ENCODE measurements at places on chromosomes 11 and 22.

GRCh38 chr22:44459551-44459950, 38.5 kb downstream of the RTL6 start:
- no peak for DNase-seq

- DNase-seq, result no peak
These were observed 181.5 kb upstream of the ZBED5 start for GRCh38 chr11:11039208-11039965.

DNA sequence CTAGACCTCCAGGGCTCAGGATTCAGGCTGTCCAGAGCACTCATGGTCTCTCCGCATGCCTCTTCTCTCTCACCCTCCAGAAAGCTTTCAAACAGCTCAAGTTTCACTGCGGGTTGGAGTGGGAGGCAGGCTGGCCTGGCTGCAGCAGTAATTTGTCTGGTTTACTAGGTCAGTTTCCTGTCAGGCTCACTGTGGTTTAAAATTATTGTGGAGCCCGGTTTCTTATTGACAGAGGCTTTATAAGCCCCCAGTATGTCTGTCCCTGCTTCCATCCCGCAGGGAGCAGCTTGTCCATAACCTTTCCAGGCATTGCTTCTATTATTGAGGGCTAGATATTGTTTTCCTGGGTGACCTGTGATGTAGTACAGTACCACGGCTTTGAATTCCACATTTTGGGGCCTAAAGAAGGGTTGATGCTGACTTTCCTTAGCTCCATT, 235.3 kb upstream of the SORL1-AS1 start:
- DNase-seq, result no peak

GRCh38 chr11:96708219-96708878, 318.5 kb downstream of the JRKL start:
- no peak for DNase-seq

DNA sequence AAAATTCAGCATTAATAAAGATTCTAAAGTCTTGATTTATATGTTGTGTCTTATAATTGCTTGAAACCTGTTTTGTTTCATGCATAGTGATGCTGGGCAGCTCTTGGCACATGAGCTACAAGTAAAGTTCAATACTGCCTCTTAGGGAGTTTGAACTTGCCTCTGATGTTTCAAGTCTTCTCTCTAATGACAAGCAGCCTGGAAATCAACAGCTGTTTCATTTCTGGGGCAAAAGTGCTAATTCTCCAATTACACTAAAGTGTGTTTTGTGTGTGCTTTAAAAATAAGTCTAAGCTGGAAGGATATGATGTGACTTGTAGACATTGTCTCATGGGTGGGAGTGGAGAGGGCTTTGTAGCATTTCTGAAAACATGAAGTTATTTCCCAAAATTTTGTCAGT, 23.7 kb upstream of the SESN3 start:
- DNase-seq, result no peak

- DNase-seq, result no peak
These were observed 626.1 kb downstream of the NELL1 start for GRCh38 chr11:21295508-21295907.

- no peak for DNase-seq
These were observed 1480.0 kb downstream of the TBC1D22A start for GRCh38 chr22:48242461-48242864.

GRCh38 chr22:38566726-38567504, 3.1 kb downstream of the DMC1 start:
- no peak for DNase-seq

DNA sequence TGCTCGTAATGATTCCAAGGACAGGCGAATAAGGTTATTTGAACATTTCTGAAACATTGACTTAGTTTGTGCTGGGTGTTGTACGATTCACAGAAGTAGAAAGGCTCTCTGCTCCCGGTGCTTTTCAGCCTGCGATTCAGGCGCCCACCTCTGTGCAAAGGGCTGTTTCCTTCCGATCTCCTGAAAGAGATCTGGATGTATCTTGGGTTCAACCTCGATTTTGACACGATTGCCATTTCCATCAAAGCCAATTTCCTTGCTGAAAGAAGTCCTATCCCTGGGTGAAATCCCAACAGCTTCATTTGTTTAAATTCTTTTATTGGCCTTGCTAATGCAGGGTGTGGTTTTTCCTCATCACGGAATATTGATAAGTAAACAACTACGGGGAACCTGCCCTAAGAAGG, 1.1 kb upstream of the ZC3H12C start:
- DNase-seq, result no peak
